ENCODE measurements at places on chromosomes 5 and 9. TPM values are rescaled to one million over a fixed set of nuclear protein-coding genes. Genes with fewer than 3 reads are reported as not detected.
A peak's percentile ranks its signal among the peaks of the same experiment; 100 is the strongest.

The ST8SIA4 gene
- total RNA-seq = under 0.01 TPM

DNA sequence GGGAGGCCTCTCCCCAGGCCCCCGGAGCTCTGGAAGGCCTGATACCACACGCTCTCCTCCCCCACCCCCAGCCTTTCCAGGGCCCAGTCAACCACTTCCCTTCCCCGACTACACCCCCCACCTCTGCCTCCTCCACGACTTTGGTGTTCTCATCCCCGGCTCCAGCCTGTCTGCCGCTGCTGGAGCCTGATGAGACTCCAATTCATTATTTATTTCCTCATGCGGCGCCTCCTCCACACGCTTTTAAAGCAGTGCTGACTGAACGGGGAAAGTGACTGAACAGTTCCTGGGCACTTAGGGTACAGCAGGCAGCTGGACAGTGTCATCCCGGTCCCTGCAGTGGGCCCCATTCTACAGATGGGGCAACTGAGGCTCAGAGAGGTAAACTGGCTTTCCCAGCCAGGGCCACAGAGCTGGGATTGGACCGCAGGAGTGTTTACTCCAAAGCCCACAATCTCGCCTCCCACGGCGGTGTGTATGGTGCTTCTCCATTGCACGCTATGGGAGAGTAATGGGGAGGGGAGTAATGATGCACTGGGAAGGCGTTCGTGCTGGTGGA is 15.9 kb upstream of the RPL26L1 start:
- no peak for DNase-seq

DNA sequence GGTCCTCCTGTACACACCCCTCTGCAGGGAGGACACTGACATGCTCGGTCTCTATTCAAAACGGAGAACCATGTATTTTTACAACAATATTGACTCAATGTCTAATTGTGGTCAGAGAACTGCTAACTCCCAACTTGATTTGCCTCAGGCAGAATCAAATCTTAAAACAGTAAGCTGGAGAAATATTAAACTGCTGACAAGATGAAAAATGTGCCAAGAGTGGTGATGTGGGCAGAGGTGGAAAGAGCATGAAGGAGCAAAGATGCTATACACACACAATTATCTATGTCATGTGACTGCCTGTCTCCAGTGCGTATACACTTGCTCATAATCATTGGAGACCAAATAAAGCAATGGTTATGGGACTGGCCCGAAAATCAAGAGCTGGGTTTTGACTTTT is 556.1 kb upstream of the ZNF608 start:
- peak; percentile 68 for DNase-seq

GRCh38 chr5:41954286-41954685 is 29.2 kb downstream of the FBXO4 start:
- peak; percentile 27 for DNase-seq

DNA sequence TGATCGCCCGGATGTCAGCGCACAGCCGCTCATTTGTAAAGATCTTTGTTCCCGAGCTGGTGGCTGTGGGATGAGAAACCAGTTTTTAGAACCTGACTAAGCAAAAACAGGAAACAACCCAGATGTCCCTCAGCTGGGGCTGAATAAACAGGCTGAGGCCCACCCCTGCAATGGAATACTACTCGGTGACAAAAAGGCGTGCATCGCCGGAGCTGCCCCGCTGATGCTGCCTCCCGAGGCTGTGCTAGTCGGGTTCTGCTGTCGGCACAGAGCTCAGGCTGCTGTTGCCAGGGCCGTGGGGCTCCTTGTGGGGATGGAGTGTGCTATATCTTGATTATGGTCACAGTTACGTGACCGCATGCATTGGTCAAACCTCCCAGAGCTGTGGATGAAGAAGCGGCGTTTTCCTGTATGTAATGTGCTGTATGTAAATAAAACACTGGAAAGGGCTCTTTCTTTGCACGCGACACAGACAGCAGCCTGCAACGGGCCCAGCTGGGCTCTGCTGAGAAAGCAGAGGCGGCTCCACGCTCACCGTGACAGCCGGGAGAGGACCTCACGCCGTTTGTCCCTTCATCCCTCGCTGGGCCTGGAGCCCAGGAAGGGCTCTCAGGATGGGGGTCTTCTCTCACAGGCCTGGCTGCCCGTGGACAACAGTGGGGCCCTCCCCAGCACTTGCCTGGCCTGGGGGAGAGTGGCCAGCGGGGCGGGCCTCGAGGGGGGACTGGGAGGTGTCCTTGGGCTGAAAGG is 51.5 kb upstream of the RNU6ATAC start:
- DNase-seq = no peak

GRCh38 chr5:98999631-99000030 is 70.8 kb upstream of the CHD1 start:
- peak; percentile 64 for DNase-seq

GRCh38 chr5:95939465-95939864 is 22.2 kb downstream of the ELL2 start:
- no peak for DNase-seq

DNA sequence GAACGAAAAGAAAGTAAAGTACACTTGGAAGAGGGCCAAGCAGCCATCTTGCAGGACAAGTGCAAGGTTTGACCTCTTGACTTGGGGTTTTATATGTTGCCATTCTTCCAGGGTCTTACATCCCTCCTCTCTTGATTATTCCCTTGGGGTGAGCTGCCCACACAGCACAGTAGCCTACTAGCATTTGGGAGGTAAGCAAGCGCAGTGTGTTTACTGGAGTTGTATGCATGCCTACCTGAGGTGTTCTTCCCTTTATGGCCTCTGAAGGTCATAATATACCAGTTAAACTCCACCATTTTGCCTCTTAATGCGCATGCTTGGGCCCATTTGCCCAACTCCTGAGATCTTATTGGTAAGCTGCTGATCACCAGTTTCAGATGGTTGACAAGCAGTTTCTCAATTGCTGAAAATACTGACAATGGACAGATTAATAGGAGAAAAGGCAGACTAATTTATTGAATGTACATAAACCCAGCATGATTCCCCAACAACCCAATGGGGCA is 173.8 kb upstream of the SLC30A5 start:
- DNase-seq = no peak
